Vein endothelial cell (primary cell): ENCODE measurements at places on chromosomes 1 and 21. TPM values are rescaled to one million over a fixed set of nuclear protein-coding genes. Genes with fewer than 3 reads are reported as not detected.

CA6 gene
- not detected in 2 replicates for total RNA-seq

UQCRH gene
- 330 and 414 TPM in 2 replicates for total RNA-seq

LENEP gene
- 0.67 and 1.3 TPM in 2 replicates for total RNA-seq

ARTN gene
- total RNA-seq: not detected in 2 replicates

CRB1 gene
- total RNA-seq: not detected in 2 replicates

ASCL5 gene
- not detected in 2 replicates for total RNA-seq

CRABP2 gene
- 0.65 TPM in 1 of 2 replicates, not detected in the other for total RNA-seq

PEAR1 gene
- 46.9 and 49.6 TPM in 2 replicates for total RNA-seq

MYOM3 gene
- total RNA-seq: under 0.01 TPM in 1 of 2 replicates, not detected in the other

NBPF1 gene
- 18.9 and 37.3 TPM in 2 replicates for total RNA-seq

RGSL1 gene
- total RNA-seq: 0.65 TPM in 1 of 2 replicates, not detected in the other

LMOD1 gene
- under 0.01 and 0.10 TPM in 2 replicates for total RNA-seq

BCL2L15 gene
- total RNA-seq: 0.19 and 0.33 TPM in 2 replicates

OR2T27 gene
- not detected in 2 replicates for total RNA-seq

SNIP1 gene
- 13.7 and 17.0 TPM in 2 replicates for total RNA-seq

INKA2 gene
- 5.6 and 10.1 TPM in 2 replicates for total RNA-seq

MMEL1 gene
- 0.38 and 5.9 TPM in 2 replicates for total RNA-seq

ADGRL2 gene
- total RNA-seq: 135 and 191 TPM in 2 replicates

SGIP1 gene
- 22.1 and 31.7 TPM in 2 replicates for total RNA-seq

MPZL1 gene
- total RNA-seq: 142 and 170 TPM in 2 replicates

MXRA8 gene
- total RNA-seq: 1.6 TPM in 2 replicates

ZBTB8A gene
- 8.6 and 9.1 TPM in 2 replicates for total RNA-seq

CRYBG2 gene
- not detected in 2 replicates for total RNA-seq

KRTAP21-2 gene
- total RNA-seq: not detected in 2 replicates

MYBPHL gene
- not detected in 2 replicates for total RNA-seq

CKS1B gene
- total RNA-seq: 52.3 and 69.7 TPM in 2 replicates

HPCA gene
- not detected in 2 replicates for total RNA-seq

CD48 gene
- total RNA-seq: not detected in 2 replicates

RAB42 gene
- total RNA-seq: 0.98 and 1.2 TPM in 2 replicates

CD247 gene
- total RNA-seq: not detected in 2 replicates

ERICH3 gene
- total RNA-seq: not detected in 2 replicates

GUCA2B gene
- total RNA-seq: not detected in 2 replicates

CDK18 gene
- 0.29 and 0.33 TPM in 2 replicates for total RNA-seq

KCNJ15 gene
- 0.33 and 1.1 TPM in 2 replicates for total RNA-seq

MTARC2 gene
- 8.7 and 14.7 TPM in 2 replicates for total RNA-seq

SPATA21 gene
- total RNA-seq: not detected in 2 replicates

ETV3 gene
- total RNA-seq: 18.9 and 22.6 TPM in 2 replicates

COL11A1 gene
- under 0.01 TPM in 2 replicates for total RNA-seq

GPR3 gene
- 0.98 and 2.6 TPM in 2 replicates for total RNA-seq

GPR25 gene
- total RNA-seq: not detected in 2 replicates

PLA2G2A gene
- total RNA-seq: not detected in 2 replicates
